ENCODE measurements at places on chromosomes 7 and 10.

GRCh38 chr7:122143751-122144711 is at the start of gene AASS:
TSS of gene AASS (minus strand) at chr7:122144249. CDS start at chr7:122133726, 10,523 bp downstream.
- DNase-seq, result peak; percentile 69

DNA sequence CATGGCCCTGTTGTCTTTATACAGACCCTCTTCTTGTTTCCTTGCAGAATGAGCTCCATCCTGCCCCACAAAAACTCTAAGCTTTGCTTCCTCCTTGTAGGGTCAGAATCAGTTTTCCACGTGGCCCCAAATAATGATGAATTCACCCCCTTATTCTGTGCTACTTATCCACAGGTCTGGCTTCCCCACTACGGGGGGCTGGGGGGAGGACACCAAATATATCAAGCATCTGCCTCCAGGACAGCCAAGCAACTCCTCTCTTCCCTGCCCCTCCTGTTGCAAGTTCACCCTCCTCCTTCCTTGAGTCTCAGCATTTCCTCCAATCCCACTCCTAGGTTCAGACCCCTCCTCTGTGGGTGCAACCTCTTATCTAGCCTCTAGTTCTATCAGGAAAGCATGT is 743.3 kb downstream of the GRID1 start:
- DNase-seq, result no peak

DNA sequence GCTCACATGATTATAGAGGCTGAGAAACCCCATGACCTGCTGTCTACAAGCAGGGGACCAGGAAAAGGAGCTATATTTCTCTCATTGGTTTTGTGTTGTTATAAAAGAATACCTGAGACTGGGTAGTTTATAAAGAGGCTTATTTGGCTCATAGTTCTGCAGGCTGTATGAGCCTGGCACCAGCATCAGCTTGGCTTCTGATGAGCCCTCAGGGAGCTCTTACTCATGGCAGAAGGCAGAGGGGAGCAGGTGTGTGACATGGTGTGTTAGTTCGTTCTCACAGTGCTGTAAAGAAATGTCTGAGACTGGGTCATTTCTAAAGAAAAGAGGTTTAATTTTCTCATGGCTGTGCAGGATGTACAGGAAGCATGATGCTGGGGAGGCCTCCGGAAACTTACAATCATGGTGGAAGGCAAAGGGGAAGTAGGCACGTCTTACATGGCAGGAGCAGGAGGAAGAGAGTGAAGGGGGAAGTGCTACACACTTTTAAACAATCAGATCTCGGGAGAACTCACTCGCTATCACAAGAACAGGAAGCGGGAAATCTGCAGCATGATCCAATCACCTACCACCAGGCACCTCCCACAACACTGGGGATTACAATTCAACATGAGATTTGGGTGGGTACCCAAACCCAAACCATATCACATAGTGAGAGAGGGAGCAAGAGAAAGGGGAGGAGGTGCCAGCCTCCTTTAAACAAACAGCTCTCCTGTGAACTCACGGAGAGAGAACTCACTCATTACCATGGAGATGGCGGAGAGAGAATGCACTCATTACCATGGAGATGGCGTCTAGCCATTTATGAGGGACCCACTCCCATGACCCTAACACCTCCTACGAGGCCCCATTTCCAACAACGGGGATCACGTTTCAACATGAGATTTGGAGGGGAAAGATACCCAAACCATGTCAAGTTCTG is 133.4 kb downstream of the JCAD start:
- DNase-seq, result no peak

GRCh38 chr7:151018421-151019129 is 5.7 kb downstream of the ATG9B start:
- DNase-seq, result peak; percentile 24

DNA sequence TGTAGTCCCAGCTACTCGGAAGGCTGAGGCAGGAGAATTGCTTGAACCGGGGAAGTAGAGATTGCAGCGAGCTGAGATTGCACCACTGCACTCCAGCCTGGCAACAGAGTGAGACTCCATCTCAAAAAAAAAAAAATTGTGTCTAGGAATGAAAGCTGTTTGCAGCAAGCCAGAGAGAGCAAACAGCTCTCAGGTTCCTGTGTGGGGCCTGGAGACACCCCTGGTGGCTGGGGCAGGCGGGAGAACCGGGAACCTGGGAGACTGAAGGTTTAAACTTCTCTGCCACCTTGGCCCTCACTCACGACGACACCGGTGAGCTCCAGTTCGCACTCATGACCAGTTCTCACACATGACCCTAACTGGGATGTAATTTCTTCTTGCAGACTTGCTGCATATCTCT is 13.2 kb upstream of the UNCX start:
- DNase-seq, result no peak

GRCh38 chr10:25938405-25938804 is 4.4 kb downstream of the MYO3A start:
- DNase-seq, result no peak

DNA sequence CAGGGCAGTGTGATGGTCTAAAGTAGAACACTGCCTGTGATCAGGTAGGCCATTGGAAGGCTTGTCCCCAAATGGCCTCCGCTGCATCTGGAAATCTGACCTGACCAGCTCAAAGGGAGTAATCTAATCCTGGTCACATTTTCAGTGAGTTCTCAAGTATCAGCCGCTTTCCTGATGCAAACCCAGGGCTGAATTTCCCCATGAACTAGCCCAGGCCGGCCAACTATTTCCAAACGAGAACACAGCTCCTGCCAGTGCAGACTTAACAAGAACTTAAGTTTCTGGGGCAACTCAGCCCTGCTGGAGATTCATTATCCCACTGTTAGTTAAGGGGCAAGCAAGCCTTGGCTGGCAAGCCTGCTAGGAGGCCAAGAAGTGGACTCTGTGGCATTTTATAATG is 59.6 kb upstream of the FAM180A start:
- no peak for DNase-seq

Data from CD4-positive, alpha-beta T cell treated with Interleukin-2 at 100 ng/mL for 4 hours (primary cell).